ENCODE measurements at places on chromosomes 11 and 22.

DNA sequence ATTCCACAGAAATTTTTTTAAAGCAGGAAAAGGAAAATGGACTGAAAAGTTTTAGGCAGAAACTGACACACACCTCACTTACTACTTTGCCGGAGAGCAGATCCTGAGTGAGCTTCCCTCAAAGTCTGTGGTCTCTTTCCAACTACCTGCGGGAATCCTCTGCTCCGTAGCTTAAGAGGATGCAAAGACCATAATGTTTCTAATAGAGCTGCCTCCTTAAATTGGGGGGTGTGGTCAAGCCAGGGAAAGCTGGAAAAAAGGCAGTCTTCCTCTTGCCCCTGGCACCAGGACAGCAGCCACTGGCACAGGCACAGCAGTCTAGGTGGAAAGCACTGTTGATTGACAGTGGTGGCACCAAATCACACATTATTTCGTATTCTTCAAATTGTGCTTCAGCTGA, at the start of gene ETS1:
TSS of gene ETS1 (minus strand) at position 144 of the 400 bp plus-strand sequence. CDS start 14,428 bp downstream, outside the sequence.
- no peak for DNase-seq

- no peak for DNase-seq
Measured at GRCh38 chr11:64331569-64332371, 8.2 kb upstream of the CCDC88B start.

DNA sequence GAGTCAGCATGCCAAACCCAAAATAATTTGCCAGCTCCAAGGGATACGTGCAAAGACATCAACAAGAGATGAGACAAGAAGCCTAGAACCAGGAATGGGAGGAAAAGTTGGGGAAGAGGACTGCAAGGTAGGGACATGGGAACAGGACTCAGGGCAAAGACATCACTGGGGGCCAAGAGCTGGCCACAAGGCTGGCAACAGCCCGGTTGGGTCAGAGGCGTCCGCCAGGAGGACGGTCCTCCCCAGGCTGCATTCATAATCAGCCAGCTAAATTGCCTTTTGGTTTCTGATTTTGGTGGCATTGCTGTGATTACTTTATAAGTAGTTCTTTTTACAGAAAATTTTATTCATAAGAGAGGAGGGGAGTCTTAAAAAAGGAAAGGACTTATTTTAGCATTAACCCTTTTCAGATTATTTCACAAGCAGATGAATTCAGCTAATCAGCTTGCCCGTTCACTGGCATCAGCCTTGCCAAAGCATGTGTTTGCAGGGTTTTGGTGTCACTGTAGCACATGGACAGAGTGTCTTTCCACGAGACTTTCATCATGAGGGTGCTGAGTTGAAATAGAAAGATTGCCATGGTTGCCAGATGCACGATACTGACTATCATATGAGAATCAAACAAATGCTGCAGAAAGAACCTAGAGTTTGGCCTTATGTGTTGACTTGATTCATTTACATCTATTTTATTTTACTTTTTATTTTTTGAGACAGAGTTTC, 23.2 kb upstream of the NAV2 start:
- DNase-seq = no peak

GRCh38 chr22:24338726-24339451, 68.3 kb downstream of the SPECC1L start:
- no peak for DNase-seq

- no peak for DNase-seq
Measured at GRCh38 chr22:36405671-36406538, 18.1 kb upstream of the MYH9 start.

GRCh38 chr11:44535191-44535980, 30.1 kb upstream of the CD82 start:
- DNase-seq = no peak

GRCh38 chr11:116515664-116516184, 257.1 kb downstream of the BUD13 start:
- DNase-seq = no peak

GRCh38 chr11:134037046-134037908, 31.6 kb upstream of the JAM3 start:
- peak; percentile 48 for DNase-seq

- DNase-seq = no peak
Measured at GRCh38 chr11:115721296-115721995, 217.2 kb upstream of the CADM1 start.

DNA sequence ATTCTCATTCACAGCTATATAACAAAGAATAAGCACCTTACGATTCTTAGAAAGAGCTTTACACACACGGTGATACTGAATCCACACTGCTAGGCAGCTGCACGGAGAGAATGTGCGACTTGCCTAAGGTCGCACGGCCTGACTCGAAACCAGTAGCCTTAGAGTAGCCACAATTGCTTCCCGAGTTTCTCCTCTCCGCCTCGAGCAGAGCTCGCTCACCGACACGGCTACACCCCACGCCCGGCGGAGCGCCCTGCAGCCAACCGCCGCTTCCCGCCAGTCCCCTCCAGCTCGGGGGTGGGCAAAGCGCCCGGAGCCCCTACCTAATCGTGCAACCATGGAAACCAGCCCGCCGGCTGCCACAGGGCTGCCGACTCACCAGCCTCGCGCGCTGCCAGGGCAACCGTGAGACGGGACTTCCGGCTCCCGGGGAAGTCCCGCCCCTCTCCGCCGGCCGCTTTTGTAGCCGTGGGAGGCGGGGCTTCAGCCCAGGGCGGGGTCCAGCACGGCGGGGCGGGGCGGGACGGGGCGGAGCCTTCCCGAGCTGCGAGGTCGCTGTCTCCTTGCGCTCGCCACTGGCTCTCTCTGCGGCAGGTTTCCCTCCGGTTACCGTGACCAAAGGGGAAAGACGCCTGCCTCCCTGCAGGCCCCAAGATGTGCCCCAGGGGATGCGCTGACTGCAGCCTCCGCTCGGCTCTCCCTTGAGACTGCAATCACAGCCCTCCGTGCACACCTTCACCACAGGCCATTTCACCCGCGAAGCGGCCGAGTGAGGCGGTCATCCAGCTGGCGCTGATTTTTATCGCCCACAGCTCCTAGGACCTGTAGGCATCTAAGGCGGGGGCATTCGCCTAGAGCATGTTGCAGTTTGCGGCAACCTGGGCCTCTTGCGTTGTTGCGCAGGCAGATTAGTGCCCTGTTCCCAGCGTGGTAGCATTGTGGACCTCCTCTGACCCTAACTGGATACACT, 1.1 kb downstream of the BSCL2 start:
- DNase-seq = peak; percentile 90

GRCh38 chr11:43921561-43922294, 20.7 kb upstream of the C11orf96 start:
- no peak for DNase-seq

DNA sequence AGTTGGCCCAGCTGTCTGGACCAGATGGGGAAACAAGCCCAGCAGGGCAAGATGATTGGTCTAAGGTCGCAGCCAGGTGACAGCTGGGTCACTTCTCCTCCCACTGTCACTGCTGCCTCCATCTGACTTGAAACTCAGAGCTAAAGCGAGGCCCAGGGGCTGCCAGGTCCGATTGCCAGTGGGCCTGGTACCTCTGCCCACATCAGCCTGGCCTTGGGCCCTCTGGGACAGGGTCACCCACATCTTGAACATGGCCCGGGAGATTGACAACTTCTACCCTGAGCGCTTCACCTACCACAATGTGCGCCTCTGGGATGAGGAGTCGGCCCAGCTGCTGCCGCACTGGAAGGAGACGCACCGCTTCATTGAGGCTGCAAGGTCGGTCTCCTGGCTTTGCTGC, 5.8 kb downstream of the SSH3 start:
- DNase-seq = no peak

- no peak for DNase-seq
Measured at GRCh38 chr11:2555891-2556290, 111.1 kb downstream of the KCNQ1 start.

GRCh38 chr11:74443071-74443864, 24.1 kb downstream of the KCNE3 start:
- no peak for DNase-seq

DNA sequence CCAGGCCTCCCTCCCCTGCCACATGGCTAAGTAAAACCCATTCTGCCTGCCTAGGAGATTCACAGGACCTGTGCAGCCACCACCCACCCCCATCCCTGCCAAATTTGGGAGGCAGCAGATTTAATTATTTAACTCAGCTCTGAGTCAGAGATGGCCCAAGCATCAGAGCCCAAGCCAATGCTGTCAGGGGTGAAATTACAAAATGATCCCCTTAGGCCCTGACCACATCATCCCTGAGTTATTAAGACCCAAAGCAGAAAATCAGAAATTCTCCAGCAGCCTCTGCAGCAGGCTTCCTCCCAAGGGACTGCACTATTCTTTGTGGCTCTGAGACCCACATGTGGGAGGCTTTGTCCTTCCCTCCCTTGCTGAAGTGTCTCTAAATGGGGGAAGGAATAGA, 52.8 kb upstream of the RRAS2 start:
- DNase-seq = no peak

DNA sequence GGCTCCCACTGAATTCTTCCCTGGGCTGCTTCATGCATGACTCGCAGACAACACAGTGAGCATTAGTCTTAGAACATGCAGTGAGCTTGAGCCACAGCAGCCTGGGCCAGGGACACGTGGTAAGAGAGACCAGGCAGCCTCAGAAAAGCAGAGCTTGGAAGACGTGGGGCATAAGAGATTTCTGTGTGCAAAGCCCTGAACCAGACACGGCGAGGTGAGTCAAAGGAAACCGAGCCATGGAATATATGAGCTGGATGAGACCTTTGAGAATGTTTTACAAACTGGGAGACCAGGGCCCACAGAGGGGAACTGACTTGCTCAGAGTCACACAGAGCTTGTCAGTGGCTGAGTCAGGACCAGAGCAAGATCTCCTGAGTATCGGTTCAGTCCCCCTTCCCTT, 8.5 kb upstream of the FXYD6 start:
- no peak for DNase-seq

GRCh38 chr11:61701242-61701886, 21.2 kb downstream of the DAGLA start:
- no peak for DNase-seq

GRCh38 chr11:92141159-92141558, 83.5 kb upstream of the FAT3 start:
- DNase-seq = no peak

- no peak for DNase-seq
Measured at GRCh38 chr11:24124876-24125275, 372.0 kb upstream of the LUZP2 start.

DNA sequence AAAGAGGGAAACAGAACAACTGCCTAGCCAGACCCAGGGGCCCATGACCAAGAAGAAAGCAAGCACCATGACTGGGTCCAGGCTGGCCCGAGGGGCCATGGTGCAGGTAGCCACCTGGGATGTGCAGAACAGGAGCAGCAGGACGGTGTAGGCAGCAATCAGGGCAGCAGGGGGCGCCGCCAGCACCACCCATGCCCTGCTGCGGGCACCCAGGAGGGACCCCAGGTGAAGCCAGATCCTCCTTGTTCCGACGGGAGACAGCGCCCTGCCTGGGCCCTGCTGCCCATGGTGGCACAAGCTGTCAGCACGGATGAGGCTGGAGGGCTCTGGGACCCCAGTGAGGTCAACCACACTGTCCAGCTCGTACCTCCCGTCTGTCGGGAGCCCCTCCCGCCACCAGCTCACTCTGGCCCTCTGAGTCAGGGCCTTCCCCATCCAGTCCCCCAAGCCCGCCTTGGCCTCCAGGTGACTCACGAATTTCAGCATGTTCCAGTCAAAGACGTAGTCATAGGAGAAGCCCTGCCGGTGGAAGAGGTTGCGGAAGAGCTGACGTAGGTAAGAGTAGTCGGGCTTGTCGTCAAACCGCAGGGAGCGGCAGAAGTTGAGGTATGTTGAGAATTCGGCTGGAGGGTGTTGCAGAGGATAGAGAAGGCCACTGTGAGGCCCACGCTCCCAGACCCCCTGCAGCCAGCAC, 18.8 kb downstream of the CSNK1E start:
- DNase-seq = no peak

GRCh38 chr11:113690619-113691569, 15.2 kb downstream of the TMPRSS5 start:
- DNase-seq = no peak

DNA sequence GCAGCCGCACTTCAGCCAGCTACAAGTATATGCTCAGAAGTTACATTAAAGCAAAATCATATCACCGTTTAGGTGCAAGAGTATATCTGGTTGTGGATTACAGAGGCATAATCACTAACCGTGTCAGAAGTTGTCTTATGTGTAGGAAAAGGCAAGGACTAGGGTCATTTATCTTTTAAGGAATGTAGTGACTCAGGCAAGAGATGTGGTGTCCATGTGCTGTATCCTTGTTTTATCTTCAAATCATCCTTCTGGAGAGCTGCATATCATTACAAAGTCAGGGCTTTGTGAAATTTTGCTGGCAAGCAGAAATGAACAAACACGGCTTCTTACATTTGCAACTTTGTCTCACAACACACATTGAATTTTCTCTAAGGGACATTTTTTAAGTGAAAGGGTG, 12.7 kb upstream of the CHORDC1 start:
- DNase-seq = no peak

GRCh38 chr22:30260682-30261081, 6.0 kb downstream of the OSM start:
- DNase-seq = no peak

DNA sequence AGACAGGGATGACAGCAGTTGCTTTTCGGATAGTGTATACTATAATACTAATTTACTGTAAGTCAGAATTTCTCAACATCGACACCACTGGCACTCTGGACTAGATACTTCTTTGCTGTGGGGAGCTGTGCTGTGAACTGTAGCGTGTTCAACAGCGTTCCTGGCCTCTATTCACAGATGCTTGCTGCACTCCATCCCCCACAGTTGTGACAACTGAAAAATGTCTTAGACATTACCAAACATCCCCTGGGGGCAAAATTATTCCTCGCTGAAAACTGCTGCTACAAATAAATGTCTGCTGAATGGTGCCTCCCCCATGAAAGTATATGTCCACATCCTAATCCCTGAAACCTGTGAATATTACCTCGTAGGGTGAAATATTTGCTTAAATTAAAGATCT, 7.5 kb upstream of the SLC15A3 start:
- DNase-seq = no peak

- DNase-seq = no peak
Measured at GRCh38 chr22:19040888-19041703, 81.1 kb downstream of the DGCR2 start.

DNA sequence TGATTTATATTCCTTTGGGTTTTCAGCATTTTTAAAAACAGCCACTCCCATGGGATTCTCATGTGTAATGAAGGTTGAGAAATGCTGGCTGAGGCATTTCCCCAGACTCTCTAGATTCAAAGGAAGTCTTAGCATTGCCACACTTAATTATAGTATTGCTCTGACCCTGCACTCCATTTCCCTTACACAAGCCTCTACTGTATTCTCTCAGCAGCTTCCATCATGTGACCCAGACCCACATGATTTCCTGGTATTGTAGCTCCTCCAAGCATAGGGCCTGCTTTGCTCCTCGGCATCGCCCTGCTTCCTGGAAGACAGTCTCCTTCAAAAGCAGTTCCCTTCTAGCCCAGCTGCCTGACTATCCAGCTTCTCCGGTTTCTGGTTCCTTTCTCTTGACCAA, 261.5 kb downstream of the LARGE1 start:
- DNase-seq = no peak

DNA sequence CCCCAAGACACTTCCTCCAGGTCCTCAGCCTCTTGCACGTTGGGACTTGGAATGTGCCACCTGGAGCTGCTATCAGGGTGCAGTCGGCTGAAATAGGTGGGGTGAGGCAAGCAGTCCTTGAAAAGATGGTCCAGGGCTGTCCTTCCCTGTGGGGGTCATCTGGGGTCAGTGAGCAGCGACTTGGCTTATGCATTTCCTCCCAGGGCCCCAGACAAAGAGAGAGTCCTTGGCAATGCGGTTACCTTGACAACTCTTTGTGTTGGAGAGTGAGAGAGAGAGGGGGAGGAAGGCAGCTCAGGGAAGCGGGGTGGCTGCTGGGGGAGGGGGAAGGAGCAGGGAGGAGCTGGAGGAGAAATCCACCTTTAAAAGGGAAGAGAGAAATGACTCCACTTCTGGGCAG, 93.8 kb downstream of the MIAT start:
- DNase-seq = no peak

- DNase-seq = no peak
Measured at GRCh38 chr11:108125096-108125495, 3.7 kb downstream of the ACAT1 start.
